ENCODE measurements at places on chromosomes 7 and 10.

GRCh38 chr10:10489076-10489475, 528.6 kb upstream of the CELF2 start:
- no peak for DNase-seq

GRCh38 chr7:41134300-41135255, 568.3 kb downstream of the INHBA start:
- DNase-seq: no peak

- DNase-seq: no peak
Measured at GRCh38 chr7:139505563-139505962, 17.9 kb upstream of the CLEC2L start.

DNA sequence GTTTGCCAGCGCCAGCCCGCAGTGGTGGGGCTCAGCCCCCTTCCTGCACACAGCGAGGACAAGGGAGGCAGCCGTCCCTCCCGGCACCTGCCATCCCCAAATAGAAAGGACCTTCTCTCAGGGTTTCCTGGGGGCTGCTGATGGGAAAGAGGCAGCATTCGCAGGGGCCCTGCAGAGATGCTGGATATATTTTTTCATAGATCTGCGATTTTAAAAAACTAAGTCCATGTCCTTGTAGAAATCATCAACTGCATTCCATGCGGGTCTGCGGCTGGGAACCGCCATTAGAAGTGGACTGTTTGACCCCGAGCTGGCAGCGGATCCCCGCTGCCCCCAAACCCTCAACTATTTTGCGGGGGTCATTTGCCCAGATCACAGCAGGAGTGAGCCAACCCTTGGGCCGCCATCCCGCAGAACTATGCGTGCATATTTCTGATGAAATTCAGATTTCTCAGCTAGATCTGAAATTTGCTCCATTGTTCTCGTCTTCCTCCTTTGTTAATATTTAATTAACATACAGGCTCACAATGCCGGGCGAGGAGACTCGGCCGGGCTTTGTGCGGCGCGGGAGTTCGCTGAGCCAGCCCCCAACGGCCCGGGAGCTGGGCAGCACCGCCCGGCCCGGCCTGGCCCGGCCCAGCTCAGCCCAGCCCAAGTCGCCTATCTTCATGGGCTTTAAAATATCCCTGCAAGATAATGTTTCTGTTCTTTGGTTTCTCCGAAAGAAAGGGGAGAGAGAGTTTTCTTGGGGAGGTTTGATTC, 2.0 kb downstream of the EN2 start:
- no peak for DNase-seq

GRCh38 chr7:81308643-81309322, 389.9 kb upstream of the SEMA3C start:
- no peak for DNase-seq

GRCh38 chr10:88994019-88994418, 3.4 kb downstream of the FAS start:
- DNase-seq: no peak

DNA sequence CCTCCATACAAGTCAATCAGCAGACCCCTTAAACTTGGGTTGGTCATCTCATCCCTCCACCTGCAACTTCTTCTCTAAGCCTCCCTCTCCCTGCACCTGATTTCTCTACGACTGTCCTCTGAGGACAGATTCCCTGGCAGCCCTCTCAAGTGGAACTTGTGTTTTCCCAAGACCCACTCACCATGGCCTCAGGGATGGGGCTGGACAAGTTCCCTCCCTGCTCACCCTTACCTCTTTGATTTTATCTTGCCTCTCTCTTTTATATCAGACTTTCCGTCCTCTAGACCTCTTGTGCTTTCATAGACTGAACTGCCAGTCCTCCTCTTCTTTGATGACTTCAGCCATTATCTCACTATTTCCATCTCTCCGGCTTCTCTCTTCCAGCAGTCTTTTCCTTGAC, 46.2 kb upstream of the ARL4A start:
- DNase-seq: no peak

DNA sequence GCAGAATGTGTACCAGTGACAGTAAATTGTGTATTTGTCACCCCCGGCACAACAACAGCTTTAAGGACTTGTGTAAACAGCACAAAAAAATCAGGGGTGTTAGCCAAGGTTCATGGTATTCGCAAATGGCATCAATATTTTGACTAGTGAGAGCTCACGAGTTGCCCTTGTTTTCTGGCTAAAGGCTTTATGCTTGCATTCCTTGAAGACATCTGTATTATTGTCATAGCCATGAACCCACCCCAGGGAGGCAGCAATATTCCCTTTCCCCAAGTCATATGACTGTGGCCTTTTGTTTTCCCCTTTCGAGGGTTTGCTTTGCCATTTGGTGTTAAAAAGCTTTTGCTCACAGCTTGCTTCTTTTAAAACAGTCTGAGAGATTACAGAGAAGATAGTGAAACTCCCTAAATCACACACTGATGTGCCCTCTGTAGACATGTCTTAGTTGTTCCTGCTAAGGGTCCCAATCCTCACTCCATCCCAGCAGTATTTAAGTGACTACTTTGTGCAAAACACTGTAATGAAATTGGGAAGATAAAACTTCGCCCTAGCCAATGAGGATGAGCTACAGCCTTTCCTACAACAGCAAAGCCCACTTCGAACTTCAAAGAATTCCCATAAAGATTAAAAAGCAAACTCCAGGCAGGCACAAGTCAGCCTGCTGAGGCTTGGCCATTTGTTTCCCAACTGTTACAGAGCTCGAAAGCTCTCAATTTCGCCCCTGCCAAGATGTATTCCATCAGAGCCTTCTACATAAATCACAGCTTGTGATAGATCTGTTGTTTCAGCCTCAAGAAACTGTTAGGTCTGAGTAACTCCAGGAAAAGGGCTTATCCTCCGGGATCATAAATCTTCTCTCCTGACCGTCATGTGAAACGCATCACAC, 172.3 kb downstream of the ADAM12 start:
- no peak for DNase-seq

GRCh38 chr7:155816192-155816508, 3.9 kb upstream of the SHH start:
- no peak for DNase-seq

- DNase-seq: no peak
Measured at GRCh38 chr7:42071372-42072261, 165.4 kb downstream of the GLI3 start.

GRCh38 chr7:31464601-31465000, 49.3 kb upstream of the ITPRID1 start:
- DNase-seq: no peak

DNA sequence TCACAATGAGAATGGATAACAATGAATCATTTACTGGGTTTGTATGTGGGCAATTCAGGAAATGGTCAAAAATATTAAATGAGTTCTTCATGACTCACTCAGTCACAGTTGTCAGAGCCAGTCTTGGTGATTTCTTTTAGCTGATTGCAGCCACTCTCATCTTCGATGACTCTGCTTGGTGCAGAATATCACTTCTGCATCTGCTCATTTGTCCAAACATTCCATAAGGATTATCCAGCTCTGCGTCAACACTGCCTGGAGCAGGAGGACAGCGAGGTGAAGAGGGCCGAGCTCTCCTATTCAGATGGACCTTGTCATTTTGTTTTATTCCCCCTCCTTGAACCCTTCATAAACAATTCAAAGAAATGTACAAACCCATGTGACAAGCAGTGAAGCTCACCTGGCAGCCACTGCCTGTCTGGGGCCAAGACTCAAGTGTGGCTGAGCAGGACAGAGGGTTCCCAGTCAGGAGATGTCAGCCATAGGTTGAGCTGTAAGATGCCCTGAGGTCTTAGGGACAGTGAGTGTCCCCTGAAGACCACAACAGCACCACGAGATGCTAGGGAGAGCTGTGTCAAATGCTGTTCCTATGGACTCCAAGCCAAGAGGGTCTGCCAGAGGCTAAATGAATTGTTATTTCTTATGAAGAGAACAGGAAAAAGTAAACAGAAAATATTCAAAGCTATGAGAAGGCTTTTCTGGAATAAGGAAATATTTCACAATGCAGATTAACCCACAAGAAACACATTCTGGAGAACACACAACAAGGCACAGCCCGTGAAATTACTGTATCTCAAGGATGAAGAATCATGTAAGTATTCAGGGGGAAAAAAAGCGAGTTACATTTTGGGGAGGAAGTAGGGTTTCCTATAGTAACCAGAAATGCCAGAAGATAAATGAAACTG, 33.1 kb upstream of the EGFR start:
- DNase-seq: no peak

DNA sequence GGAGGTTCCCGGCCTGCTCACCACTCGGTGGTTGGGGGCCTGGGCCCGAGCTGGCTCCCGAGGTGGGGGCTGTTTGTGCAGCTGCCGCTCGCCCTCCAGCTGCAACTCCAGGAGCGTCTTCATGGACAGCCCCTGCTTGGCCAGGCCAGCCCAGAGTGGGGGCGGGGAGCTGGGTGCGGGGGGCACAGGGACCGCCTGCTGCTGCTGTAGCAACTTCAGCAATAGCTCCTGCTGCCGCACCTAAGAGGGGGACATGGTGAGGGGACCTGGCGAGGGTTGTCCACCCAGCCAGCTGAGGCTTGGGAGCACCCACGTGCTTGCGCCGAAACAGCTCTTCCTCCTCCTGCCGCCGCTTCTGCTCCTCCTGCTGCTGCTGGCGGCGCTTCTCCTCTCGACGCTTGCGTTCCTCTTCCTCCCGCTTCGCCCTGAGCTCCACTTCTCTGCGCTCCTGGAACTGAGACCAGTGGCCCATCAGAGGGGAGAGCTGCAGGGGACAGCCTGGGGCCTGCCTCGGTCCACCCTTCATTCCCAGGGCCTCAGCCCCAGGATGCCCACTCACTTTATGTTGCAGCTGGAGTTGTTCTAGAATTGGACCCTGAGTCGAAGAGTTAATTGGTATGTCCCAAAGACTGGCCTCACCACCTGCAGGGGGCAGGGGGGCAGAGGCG, 9.6 kb downstream of the GNB2 start:
- DNase-seq: no peak

DNA sequence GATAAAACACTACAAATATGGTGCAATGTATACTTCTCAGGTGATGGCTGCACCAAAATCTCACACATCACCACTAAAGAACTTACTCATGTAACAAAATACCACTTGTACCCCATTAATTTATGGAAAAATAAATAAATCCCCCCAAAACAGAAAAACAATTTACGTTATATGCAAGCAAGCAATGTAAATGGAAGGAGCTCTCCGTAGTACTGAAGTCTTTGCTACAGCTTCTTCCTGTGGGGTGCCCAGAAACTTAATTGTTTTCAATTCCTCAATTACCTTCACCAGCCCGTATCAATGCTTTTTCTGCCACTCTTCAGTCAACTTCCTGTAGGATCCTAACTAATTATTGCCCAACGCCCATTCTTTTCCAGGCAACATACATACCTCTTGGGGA, 138.1 kb downstream of the RELN start:
- DNase-seq: no peak

GRCh38 chr7:18366394-18366793, 129.2 kb upstream of the HDAC9 start:
- DNase-seq: no peak

DNA sequence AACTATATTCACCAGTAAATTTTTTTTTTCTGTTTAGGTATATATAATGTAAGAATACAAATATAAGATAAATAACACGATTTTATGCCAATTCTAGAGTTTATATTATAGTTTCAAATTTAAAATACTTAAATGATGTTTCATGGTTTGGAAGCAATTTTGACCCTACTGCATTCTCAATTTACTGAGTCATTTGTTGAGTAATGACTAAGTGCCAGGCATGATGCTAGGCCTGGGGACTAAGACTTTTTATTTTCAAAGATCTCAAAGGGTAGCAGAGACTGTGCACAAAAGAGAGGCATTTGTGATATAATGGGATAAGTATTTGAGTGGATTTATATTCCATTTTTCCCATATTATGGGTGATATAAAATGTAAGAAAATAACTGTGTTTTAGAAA, 78.9 kb upstream of the SMIM30 start:
- DNase-seq: no peak

DNA sequence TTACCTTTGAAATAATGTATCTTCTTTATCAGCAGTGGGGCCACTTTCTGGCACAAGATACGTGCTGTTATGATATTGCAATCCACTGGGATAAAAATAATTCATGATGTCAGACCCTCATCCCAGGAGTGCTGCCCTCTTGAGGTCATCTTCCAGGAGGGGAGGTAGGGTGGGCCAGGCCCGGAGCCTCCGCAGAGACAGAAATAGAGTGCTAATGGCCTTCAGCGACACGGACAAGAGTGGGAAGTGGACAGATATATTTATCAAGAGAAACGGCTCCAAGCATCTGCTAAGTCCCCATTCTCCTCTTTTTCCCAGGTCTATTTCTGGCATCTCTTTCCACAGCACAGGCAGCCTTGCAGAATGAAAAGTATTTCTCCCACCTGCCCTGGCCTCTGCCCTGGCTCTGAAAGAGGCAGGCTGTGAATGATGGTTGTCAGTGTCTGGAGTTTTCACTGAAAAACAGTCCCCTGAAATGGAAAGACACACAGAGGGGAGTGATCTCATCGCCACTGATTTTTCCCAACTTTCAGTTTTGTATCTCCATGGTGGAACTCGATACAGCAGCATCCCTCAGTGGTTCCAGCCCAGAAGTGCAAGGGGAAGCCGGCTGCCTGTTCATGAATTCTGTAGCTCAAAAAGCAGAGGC, 251.7 kb upstream of the MYO3A start:
- DNase-seq: no peak

- no peak for DNase-seq
Measured at GRCh38 chr7:84043661-84044191, 150.9 kb downstream of the SEMA3A start.

- DNase-seq: no peak
Measured at GRCh38 chr7:155653803-155654202, 9.3 kb downstream of the RBM33 start.

DNA sequence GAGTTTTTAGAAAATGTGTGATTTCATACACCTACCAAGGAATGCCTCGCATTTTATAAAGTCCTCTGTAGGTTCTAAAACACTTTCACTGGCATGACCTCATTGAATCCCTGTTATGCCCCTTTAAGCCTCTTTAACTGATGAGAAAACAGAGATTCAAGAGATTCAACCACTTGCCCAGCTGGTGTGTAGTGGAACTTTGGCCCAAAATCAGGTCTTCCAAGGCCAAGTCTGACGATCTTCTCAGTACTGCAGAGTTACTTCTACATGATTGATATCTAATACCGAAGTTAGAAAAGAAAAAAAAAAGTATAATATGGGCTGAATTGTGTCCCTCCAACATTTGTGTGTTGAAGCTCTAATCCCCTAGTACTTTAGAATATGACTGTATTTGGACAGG, 202.0 kb downstream of the WDR11 start:
- no peak for DNase-seq

DNA sequence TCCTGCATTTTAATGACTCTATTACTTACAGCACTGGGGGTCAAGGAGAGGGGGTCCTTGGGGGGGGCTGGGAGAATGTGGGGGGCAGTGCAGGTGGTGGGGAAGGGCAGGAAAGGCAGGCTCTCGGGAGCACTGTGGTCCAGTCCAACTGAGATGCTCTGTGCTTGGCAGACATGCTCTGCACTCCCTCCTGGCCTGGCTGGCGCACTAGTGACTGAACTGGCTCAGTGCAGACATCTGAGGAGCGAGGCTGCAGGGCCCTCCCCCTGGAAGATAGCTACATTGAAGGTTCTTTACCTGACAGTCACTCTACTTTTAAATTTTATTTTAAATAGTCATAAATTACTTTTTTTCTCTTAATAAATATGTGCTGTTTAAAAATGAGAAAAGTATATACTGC, 105.7 kb downstream of the NEURL1 start:
- DNase-seq: no peak

- DNase-seq: no peak
Measured at GRCh38 chr10:102710609-102711008, 3.6 kb downstream of the ARL3 start.

- no peak for DNase-seq
Measured at GRCh38 chr10:72219235-72219814, 3.2 kb upstream of the ASCC1 start.
